ENCODE measurements at places on chromosomes 1 and 21.

DNA sequence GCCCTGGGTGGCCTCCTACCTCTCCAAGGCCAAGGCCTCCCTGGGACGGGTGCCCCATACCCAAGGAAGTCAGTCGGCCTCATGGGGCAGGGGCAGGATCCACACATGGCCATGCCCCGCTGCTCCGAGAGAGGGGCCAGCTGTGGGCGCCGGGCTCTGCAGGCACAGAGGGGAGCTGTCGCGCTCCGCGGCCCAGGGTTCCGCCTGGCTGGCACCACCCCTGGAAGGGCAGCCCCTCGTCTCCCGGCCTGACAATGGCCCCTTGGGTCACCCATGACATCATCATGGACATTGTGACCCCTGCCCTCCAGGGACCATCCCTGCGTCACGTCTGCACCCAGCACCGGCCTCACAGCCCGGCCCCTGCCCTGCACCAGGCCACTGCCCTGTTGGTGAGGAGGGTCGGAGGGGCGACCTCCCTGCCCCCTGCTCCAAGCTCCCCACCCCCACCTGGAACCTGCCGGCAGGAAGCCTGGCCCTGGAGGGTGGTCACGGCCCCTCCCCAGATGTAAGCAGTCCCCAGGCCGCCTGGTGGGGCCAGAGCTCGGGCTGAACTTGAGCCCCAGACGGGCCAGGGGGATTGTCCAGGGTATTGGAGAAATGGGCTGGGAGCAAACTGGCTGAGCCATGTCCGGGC lies 5.8 kb downstream of the TTLL10 start:
- no peak for DNase-seq

GRCh38 chr21:17726047-17726829 lies 92.9 kb downstream of the C21orf91 start:
- DNase-seq: no peak

DNA sequence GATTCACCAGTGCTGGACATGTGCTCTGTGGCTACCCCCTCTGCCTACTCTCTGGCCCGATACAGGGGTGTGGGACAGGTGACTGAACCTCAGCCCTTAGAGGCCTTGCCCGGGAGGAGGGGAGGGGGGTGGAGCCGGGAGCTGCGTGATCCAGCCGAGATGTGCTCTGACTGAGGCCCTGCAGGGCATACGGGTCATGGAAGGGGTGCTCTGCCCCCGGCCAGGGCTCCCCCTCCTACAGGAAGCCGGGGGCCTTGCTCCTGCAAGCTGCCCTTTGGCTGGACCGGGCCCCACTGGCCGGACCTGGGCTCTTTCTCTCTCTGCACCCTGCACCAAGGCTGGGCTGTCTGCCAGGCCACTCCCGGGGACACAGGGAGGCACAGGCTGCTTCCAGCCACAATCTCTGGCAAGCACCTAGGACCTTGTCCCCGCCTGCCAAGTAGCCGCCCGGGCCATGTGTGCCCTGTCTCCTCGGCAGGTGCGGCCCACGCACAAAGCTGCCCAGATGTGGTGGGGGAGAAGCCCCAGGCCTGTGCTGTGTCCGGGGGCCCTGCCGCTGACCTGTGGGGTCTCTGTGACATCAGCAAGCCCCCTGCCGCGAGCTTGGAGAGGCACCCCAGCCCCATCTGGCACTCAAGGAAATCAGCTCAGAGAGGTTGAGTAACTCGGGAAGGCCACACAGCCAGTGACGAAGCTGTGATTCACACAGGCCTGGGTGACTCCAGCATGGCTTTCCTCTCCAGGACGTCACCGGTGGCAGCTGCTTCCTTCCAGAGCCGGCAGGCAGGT lies 1.5 kb downstream of the SCNN1D start:
- no peak for DNase-seq

- DNase-seq: no peak
Observed at GRCh38 chr1:76101548-76101947, 27.0 kb downstream of the ST6GALNAC3 start.

DNA sequence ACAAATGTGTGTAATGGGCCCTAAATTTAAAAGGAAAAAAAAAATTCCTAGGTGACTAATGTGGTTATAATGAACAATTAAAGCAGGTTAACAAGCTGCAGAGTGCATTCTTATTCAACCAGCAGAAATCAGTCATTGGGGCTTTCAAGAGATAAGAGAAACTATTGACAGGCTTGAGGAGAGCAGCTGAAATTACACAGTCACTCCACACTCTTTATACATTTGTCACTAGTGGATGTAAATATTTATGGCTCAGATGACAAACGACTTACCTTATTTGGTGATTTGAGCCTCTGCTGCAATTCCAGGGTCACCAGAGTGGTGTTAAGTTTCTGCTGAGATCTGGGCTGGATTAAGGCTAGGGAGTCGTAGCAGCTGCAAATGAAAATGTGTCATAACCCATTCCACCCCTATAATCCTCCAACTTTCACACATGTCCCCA lies 896.3 kb downstream of the TTLL7 start:
- no peak for DNase-seq

DNA sequence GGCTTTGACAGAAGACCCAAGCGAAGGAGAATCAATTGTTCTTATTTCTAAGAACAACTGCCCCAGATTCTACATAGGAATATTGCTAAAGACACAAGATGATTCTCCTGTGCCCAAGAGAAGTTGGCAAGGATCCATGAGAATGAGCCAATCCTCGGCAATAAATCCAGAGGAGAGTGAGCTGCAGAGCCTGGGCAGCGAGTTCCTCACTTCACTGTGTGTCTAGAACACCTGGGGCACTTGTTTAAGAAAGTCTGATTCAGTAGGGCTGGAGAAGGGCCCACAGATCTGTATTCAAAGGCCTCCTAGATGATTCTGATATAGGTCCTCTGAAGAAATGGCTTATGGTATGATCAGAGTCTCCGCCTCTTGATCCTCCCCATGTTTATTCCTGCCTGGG lies 31.8 kb downstream of the GADD45A start:
- DNase-seq: no peak

GRCh38 chr1:109503935-109504334 lies 5.6 kb downstream of the AMIGO1 start:
- DNase-seq: peak; percentile 24

- DNase-seq: no peak
Observed at GRCh38 chr1:51610637-51611036, 6.3 kb upstream of the OSBPL9 start.

All from CD4-positive, alpha-beta T cell treated with Interleukin-2 at 100 ng/mL for 4 hours (primary cell).